Suppressor macrophage (primary cell): ENCODE measurements at places on chromosomes 16 and 17.

DNA sequence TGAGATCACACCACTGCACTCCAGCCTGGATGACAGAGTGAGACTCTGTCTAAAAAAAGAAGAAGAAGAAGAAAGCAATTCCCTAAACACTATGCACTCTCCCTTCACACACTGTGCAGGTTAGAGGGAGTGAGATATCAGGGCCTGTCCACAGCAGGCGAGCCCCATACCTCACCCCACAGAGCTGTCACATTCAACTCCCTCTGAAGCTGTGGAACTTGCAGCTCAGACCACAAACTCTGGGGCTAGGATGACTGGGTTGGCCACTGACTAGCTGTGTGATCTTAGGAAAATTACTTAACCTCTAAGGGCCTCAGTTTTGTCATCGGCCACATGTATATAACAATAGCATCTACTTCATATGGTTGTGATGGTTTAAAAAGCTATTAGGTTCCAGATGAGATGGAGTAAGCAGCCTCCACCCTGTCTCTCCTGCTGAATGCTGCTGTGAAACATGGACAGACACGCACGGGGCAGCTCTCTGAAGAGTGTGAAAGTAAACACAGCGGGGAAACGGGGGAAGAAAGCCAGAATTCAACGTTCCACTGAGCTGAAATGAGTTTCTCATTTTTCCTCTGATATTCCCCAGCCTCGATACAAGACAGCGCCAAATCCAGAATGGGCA, 13.6 kb upstream of the PYY start:
- DNase-seq, result no peak

- peak; percentile 94 for DNase-seq
Observed at GRCh38 chr16:12458591-12459358, 344.9 kb downstream of the CPPED1 start.

- DNase-seq, result no peak
Observed at GRCh38 chr17:4551796-4552525, 3.2 kb downstream of the MYBBP1A start.

- DNase-seq, result no peak
Observed at GRCh38 chr16:62665269-62665668, 629.0 kb upstream of the CDH8 start.

DNA sequence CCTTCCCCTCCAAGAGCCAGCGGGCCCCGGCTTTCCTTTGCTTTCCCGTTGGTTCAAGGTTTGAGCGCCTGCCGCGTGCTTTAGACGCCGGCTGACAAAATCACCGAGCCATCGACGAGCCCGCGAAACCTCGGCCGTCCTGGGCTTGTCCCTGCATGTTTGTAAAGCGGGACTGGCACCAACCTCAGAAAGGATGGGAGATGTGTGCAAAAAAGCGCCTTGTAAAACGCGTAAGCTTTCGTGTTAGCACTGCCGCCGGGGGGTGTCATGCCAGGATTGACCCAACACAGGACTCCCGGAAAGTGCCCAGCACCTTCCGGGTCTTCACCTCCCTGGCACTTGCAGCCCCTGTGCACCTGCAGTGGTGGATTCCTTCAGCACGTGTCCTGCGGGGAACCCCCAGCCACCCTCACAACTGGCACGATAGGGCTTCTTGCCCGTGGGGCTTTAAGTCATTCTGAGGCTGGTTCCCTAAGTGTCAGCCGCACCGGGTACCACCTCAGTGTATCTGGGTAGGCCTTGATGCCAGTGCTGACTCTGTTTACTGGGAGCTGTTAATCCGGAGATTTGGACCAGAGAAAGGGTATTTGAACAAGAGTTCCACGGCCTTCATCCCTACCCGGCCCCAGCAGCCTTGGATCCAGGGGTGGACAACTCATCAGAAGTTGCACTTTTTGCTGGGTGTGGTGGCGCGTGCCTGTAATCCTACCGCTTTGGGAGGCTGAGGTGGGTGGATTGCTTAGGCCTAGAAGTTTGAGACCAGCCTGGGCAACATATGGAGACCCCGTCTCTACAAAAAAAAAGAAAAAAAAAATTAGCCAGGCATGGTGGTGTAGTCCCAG, 817 bp downstream of the NDUFAF8 start:
- peak; percentile 22 for DNase-seq

- no peak for DNase-seq
Observed at GRCh38 chr16:15882563-15882962, 5.8 kb downstream of the CEP20 start.

GRCh38 chr16:3514621-3515020, 13.8 kb downstream of the CLUAP1 start:
- DNase-seq, result no peak

DNA sequence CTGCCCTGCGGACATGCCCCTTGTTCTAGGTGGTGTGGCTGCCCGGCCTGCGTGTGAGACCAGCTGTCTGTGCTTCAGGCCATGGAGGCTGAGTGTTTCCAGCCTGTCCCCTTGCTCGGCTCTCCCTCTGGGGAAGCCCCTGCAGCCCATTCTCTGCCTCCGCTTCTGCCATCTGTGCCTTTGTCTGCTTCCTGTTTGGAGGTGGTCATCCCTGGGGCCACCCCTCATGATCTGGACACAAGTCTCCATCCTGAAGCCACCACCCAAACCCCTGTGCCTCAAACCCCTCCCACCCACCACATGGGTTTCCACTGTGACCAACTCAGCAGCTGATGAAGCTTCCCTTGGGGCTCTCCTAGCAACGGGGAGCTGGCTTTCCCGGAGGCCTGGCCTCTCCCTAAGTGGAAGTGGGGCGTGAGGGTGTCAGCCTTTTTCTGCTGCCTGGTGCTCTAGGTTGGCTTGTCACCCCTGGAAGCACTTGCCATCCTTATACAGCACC, 184.9 kb downstream of the SEC14L1 start:
- peak; percentile 90 for DNase-seq
